ENCODE measurements at places on chromosomes 6 and 20.

- DNase-seq, result no peak
Measured at GRCh38 chr6:55601120-55601519, 22.1 kb upstream of the HMGCLL1 start.

DNA sequence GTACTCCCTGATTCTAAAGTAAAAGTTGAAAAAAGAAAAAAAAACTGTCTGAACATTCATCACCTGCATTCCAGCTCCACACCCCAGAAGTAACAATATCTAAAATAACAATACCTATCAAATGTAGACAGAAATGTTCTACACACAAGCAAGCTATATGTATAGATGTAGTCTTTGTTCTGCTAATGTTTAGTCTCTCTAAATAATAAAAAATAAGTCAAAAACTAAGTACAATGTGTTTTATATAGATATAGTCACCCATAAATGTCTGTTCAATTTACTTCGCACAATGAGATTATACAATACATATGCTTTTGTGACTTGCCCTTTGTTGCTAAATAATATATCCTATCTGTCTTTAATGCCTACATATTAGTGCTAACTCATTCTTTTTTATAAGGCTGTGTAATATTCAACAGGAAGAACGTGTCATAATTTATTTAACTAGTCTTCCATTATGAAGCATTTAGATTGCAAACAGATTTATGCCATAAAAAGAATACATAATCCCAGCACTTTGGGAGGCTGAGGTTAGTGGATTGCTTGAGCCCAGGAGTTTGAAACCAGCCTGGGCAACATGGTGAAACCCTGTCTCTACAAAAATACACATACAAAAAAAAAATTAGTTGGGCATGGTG is 216.2 kb upstream of the ZNF217 start:
- no peak for DNase-seq

DNA sequence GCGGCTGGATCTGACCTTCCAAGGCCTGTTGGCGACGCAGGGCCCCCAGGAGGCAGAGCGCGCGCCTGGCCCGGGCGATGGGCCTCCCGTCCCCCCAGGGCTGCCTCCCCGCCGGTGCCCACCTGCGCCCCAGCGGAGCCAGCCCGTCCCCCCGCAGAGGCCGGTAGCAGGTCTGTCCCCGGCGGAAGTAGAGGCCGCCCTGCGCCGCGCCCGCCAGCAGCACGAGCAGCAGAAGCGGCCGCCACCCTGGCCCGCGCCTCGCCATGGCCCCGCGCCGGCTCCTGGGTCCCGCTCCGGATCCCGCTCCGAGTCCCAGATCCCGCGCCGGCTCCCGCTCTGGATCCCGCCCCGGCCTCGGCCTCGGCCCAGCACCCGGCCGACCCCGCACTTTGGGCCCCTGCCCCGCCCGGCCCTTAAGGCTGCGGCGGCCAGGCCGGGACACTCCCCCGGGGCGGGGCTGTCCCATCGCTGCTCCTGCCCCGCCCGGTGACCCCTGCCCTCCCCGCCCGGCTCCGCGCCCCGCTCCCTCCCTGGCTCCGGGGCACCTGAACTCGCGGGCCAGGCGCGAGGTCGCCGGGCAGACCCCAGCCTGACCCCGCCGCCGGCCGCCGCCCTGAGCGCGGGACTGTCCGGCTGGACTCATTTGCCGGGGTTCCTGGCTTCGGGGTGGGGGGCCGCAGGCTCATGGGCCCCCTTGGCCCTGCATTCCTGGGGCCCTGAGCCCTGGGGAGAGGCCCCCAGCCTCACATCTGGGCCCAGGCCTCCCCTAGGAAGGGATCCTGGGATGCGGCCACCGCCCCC is at the start of gene CTSZ:
Gene CTSZ, minus strand, starts transcription at position 391 of the 801 bp plus-strand sequence. Its CDS starts 126 bp downstream, at position 265.
- no peak for DNase-seq

DNA sequence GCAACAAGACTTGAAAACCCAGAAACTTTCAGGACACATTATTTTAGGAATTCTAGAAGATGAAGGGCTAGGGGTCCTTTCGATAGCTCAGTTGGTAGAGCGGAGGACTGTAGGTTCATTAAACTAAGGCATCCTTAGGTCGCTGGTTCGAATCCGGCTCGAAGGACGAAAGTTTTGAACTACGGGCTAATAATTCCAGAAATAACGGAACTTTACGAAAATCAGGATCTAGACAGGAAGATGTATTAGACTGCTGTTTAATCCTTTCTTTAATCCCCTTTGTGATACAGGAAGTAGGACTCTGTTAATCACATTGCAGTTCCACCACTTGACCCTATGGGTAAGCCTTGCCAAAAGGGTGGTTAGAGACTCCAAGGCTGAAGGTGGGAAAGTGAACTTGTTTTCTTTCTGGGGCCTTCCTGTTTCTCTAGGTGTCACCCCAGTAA is 21.2 kb upstream of the ABT1 start:
- DNase-seq, result no peak

DNA sequence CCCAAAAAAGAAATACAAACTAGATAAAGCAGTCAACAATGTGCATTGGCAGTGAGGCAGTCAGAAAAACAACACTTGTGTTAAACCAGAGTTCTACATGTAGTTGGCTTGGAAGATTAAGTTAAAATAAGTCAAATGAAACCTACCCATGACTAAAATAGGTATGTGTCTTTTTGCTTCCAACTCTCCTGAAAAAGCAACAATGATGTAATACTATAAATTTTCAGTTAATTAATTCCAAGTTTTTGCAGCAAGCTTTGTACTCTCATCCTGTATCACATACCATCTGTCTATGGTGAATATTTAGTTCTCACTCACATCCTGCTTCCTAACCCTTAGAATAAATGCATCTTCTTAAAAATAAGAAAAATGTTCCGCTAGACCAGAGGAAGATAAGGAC is 261.5 kb downstream of the KIF16B start:
- DNase-seq, result no peak

DNA sequence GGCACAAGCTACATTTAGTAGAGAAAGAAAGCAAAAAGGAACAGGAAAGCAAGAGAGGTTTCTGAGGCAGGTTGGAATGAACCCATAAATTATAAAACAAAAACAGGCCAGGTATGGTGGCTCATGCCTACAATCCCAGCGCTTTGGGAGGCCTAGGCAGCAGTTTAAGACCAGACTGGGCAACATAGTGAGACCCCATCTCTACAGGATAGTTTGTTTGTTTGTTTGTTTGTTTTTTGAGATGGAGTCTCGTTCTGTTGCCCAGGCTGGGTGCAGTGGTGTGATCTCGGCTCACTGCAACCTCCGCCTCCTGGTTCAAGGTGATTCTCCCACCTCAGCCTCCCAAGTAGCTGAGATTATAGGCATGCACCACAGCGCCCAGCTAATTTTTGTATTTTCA is 49.0 kb downstream of the AFG1L start:
- DNase-seq, result no peak

- DNase-seq, result no peak
Measured at GRCh38 chr6:170114187-170114945, 176.5 kb downstream of the DLL1 start.

DNA sequence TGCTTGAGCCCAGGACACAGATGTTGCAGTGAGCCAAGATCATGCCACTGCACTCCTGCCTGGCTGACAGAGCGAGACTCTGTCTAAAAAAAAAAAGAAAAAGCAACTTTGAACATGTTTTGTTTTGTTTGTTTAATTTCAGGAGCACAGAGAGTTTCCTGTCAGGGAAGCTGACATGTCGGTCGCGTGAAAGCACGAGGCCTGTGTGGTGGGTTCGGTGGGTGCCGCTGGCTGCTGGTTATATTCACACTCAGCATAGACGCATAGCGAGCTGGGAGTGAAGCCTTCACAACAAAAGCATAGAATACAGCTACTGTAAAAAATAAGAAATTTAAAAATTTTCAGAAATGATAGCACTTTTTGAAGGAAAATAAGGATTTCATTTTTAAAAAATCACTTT is 14.5 kb downstream of the MTG2 start:
- no peak for DNase-seq

DNA sequence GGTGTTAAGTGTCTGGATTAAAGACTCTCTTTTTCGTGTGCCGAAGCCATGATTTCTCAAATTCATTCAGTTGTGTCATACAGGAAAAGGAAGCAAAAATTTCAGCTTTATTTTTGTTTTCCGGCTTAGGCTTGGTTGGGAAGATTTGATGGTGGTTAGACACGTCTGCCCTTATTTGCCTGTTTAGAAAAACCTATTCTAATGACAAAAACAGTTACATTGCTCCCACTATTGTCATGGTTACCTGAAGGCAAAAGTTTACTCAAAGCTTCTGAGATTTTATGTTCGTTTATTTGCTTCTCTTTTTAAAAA is 982 bp downstream of the DNAJC5 start:
- DNase-seq, result no peak

GRCh38 chr20:3577366-3577765 is 85.8 kb downstream of the GFRA4 start:
- DNase-seq, result no peak

DNA sequence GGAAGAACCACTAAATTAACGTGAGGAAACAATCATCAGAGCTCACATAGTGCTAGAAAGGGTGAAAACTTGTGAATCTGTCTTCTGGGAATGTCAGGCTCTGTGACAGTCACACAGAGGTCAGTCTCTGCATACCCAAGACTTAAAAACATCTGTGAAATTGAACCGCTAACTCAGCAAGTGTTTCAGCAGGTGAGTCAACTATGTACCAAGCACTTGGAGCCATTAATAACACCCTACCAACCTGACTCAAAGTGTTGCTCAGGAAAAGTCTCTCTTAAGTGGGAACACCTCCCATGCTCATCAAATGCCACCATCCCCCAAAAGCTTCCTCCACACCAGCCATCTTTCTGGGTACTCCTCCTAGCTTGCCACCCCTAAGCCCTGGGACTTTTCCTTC is 92.3 kb upstream of the CARMIL1 start:
- DNase-seq, result no peak

GRCh38 chr6:124055395-124055794 is 251.7 kb downstream of the NKAIN2 start:
- DNase-seq, result no peak

GRCh38 chr6:158911746-158912480 is 88.1 kb downstream of the RSPH3 start:
- DNase-seq, result no peak

DNA sequence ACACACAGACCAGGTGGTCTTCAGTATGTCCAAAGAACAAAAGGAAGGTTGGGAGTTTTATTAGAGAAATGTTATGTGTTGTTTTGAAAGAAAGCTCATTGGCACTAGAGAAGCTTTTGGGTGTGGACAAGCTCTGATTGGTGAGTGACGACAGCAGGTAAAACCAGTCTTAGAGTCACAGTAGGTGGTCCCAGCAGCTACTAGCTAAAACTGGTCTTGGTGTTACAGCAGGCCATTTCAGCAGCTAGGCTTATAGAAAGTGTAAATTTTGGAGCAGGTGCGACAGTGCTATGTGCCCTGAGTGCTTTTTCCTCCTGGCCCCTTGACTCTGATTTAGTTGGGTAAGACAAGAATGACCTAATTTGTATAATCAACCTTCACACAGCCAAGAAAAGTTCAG is 3.6 kb downstream of the CLDN20 start:
- no peak for DNase-seq

GRCh38 chr20:25246182-25246999 is 1.5 kb upstream of the PYGB start:
- no peak for DNase-seq

DNA sequence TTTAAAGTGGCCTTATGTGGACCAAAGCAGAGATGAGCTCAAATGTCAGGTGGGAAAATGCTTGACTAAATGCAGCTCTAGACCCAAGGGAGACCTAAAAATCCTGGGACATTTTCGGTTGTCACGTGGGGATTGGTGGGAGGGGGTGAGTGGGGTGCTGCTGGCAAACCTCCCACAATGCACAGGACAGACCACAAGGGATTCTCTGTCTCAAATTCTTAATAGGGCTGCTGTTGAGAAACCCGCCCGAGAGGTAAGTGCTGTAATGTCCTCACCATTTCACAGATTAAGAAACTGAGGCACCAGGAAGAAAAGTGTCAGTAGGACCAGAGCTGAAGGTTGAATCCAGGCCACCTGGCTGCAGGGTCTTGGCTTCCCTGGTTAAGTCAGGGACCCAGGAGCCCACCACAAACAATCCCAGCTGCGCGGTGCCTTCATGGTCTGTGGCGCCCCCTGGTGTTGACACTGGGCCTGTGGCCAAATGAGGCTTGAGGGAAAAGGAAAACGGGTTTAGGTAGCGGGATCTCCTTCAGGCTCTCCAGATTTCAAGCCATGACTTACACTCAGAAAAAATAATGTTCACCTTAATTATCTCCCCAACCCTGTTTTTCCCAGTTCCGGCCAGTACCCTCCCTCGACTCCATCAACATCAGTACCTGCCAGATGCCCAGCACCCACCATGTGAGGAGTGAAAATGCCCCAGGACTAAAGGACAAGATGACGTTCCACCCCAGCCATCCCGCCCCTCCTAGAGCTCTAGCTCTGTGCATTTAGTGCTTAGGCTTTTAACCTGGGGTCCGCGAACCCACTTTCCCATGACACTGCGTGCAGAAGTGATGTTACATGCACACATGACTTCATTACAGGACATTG is 7.2 kb downstream of the HLA-G start:
- DNase-seq, result peak; percentile 39
